ENCODE measurements at places on chromosomes 2 and 18. TPM values are rescaled to one million over a fixed set of nuclear protein-coding genes. Genes with fewer than 3 reads are reported as not detected.

The C2orf72 gene
- total RNA-seq: 0.16 TPM

The PPP1R1C gene
- total RNA-seq: 4.2 TPM

The VSNL1 gene
- total RNA-seq: 2.6 TPM

The TUBB8B gene
- total RNA-seq: not detected

- no peak for DNase-seq
Measured at GRCh38 chr2:215828528-215829184, 184.7 kb downstream of the MREG start.

- DNase-seq: no peak
Measured at GRCh38 chr2:164314148-164314547, 307.1 kb downstream of the GRB14 start.

DNA sequence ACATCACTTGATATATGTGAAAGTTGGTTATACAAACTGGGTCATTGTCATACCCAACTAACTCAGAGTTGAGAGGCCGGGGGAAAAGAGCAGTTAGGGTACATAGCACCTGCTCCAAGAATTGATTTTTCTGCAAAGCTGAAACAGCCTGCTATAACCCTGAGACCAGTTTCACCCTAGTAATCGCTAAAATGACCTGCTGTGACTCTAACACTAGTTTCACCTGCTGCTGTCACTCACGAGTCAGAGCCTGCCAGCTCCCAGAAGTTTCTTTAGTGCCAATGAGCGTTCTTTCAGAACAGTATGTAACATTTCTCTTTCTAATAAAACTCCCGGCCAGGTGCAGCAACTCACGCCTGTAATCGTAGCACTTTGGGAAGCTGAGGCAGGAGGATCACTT lies 28.0 kb downstream of the SRSF7 start:
- no peak for DNase-seq

- no peak for DNase-seq
Measured at GRCh38 chr2:135096665-135097446, 44.8 kb downstream of the RAB3GAP1 start.

DNA sequence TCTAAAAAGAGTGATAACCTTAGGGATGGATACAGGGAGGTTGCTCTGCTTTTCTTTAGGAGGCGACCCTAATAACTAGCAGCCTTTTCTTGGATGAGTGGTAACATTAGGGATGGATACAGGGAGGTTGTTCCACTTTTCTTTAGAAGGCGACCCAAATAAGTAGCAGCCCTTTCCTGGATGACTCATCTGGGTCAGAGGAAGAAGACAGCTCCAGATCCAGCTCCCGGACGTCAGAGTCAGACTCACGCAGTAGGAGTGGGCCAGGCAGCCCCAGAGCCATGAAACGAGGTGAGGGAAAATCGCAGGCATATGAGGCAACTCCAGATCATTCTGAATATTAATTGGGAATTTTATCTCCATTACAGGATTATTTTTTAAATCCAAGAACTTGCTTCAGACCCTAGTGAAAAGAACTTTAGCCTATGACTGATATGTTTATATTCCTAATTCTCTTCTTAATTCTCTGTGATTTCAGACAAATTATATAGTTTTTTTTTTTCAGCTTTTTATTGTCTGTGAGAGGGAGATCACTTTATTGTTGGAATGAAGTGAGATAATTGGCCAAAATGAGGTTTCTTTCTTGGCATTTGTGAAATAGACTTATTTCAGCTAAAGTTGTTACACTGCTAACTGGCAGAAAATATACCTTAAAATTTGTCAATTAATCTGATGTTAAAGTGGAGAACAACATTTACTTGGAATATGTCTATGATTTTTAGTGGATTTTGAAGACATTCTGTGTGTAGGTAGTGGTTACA lies 31.2 kb upstream of the C1GALT1C1L start:
- DNase-seq: no peak

GRCh38 chr2:133952420-133952819 lies 301.5 kb upstream of the MGAT5 start:
- DNase-seq: no peak

GRCh38 chr2:160096409-160096808 lies 34.0 kb upstream of the PLA2R1 start:
- DNase-seq: no peak

GRCh38 chr2:116489292-116489691 lies 1325.2 kb upstream of the DDX18 start:
- DNase-seq: no peak

DNA sequence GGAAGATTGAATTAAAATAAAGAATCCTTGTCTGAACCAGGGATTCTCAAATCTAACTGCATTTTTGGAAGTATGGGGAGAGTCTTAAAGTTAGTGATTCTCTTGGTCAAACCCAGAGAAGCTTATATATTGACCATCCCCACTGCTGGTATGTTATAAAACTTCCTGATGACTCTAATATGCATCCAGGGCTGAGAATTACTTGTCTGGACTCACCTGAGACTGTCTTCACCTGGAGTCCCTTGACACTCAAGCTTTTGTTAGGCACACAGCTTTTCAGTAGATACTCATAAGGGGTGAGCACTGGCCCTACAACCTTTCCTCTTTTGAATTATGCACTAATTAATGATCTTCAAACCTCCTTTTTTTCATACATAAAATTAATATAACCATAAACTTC lies 149.6 kb upstream of the GULP1 start:
- DNase-seq: no peak

Data from breast epithelium (tissue), 4 donors.